ENCODE measurements at places on chromosomes 6 and 20.

DNA sequence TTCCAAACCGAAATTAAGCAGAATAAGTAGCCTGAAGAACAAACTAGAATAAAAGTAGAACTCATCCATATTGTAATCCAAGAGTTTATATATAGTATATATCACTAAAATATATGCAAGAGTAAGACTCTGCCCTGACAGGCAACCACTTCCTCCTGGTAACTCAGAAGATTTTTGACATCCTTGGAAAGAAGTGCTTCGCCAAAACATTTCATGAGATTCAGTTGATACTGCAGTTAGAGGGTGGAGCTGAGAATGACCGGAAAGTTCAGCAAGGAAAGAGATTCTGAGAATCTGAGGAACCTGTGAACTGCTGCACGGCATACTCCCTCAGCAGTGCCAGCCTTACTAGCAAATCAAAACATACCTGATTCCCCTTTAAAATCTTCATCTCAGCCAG lies 79.6 kb downstream of the CDK19 start:
- DNase-seq: no peak

DNA sequence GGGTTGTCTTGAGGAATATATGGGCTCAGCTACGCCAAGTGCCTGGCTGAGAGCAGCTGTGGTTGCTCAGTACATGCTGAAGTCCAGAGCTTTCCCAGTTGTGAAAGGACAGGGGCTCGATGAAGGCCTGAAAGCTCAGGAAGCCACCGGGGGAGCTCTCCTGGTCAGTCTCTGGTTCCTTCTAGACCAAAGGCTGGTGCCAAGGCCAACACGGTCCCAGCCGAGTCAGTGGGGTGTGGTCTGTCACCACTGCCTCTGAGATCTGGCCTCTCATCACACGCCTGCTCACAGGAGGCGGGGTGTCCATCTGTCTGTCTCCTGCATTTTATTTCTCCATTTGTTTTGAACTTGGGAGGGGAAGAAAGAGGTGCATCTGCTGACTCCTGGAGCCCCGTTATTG lies 4.9 kb upstream of the FAM83C start:
- peak; percentile 47 for DNase-seq

- DNase-seq: no peak
Observed at GRCh38 chr6:22057962-22058361, 238.9 kb downstream of the PRL start.

DNA sequence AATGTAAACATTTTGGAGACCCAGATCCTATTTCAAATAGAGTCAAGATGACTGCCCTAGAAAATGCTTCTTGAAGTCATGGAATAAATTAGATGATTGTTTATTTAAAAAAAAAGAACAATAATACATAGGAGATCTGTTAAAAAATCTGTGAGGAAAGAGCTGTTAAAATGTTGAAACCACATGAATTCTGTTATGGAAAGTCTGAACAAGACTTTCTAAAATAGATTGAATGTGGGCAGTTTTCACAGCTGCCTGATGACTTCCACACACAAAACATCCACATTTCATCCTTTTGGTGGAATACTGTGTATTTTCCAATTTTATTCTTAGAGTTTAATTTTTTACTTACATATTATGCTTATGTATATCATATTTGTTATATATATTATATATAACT lies 186.1 kb downstream of the LAMA2 start:
- DNase-seq: no peak

- peak; percentile 74 for DNase-seq
Observed at GRCh38 chr20:57089699-57090144, 176.7 kb downstream of the BMP7 start.

DNA sequence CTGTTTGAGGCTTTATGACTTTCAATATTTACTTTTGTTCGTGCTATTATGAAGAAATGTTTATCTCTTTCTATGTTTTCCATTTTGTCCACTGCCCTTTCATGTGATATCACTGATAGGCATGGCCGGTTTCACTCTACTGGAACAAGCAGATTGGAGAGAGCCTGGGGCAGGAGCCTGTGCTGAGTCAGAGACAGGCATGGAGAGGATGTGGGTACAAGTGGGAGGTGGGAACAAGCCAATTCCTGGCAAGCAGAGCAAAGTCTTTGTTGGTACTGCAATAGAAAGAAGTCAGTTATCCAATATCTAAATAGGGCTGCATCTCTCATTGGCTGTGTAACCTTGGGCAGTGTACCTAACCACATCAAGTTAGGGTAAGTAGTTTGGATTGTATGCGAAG lies 545.6 kb upstream of the MAP3K7 start:
- DNase-seq: peak; percentile 74

DNA sequence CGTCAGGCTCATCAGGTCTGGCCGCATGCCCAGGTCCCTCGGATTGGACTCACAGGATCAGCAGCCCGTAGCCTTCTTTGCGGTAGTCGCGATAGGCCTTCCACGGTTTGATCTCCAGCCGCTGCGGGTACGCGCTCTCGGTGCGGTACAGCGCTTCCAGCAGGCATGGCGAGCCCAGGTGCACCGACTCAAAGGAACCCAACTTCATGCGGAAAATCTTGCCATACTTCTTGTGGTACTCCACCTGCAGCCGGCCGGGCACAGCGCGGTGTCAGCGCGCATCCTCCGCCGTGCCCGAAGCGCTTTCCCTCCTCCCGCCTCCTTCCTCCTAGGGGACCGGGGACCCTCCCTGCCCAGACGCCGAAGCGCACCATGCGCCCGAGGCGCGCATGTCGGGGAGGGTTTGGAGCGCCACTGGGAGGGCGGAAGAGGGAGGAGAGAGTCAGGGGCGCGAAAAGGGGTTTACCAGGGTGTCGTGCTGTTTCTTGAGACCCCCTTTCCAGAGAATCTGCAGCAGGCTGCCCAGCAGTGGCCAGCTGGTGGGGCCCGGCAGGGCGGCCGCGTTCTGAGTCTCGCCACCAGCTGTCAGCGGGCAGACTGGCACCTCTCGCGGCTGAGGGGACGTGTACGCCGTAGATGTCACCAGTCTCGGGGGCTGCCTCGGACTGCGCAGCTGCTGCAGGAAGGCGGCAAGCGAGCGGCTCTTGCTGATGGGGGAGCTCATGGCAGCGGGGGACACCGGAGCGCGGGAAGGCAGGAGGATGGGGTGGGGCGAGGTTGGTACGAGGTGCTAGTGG lies 732 bp downstream of the CYP24A1 start:
- DNase-seq: no peak

Measured in OCI-M1 (cell line).